NCI-H1694 treated with DMSO at 0.1 percent for 48 hours (cell line): ENCODE measurements at places on chromosomes 16 and 17.
A peak's percentile ranks its signal among the peaks of the same experiment; 100 is the strongest.

DNA sequence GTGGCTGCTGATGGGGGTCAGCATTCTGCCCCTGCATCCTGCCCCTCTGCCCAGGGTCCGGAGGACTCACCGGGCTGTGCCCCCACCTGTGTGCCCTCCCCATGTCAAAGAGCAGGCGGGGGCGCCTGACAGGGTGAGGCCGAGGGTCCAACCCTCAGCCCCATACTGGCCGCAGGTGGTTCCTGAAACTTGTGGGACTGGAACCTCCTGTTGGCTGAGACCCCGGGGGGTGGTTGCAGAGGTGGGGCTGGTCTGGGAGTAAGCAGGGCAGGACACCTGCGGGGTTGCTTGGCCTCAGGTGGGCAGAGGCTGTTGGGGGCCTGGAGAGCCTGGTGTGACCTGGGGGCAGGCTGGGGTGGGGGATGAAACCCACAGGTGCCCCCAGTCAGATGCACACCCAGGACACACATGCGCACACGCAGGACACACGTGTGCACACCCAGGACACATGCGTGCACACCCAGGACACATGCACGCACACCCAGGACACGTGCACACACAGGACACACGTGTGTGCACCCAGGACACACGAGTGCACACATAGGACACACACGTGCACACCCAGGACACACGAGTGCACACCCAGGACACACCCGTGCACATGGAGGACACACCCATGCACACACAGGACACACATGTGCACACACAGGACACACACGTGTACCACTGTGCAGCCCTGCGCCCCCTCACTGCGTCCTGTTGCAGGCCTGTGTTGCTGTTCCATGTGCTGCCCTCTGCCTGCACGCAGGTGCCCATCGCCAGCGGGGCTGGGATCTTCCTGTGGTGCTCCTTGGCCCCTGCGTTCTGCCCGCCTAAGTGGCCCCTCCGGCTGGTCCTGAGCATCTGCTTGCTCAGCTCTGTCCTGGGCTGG lies 31.4 kb downstream of the SOX8 start:
- DNase-seq: no peak

DNA sequence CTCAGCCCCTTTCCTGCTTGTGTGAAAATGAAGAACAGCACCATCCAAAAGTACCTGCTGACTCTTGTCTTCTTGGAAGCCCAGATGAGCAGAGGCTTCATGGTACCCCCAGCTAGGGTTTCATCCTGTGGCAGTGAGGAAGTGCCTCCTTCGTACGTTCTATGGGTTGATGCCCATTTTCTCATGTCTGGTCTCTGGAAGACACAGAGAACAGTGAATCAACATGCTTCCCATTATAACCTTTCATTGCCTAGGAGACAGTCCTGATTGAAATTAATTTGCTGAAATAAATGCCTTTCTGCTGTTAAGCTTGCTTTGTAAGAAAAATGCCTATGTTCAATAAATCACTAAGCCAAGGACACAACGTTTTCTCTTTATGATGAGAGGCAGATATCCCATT lies 36.5 kb downstream of the RCVRN start:
- no peak for DNase-seq

GRCh38 chr16:86573215-86573614 lies 5.1 kb upstream of the FOXL1 start:
- no peak for DNase-seq

GRCh38 chr17:4199818-4200402 lies 56.9 kb downstream of the CYB5D2 start:
- peak; percentile 52 for DNase-seq

DNA sequence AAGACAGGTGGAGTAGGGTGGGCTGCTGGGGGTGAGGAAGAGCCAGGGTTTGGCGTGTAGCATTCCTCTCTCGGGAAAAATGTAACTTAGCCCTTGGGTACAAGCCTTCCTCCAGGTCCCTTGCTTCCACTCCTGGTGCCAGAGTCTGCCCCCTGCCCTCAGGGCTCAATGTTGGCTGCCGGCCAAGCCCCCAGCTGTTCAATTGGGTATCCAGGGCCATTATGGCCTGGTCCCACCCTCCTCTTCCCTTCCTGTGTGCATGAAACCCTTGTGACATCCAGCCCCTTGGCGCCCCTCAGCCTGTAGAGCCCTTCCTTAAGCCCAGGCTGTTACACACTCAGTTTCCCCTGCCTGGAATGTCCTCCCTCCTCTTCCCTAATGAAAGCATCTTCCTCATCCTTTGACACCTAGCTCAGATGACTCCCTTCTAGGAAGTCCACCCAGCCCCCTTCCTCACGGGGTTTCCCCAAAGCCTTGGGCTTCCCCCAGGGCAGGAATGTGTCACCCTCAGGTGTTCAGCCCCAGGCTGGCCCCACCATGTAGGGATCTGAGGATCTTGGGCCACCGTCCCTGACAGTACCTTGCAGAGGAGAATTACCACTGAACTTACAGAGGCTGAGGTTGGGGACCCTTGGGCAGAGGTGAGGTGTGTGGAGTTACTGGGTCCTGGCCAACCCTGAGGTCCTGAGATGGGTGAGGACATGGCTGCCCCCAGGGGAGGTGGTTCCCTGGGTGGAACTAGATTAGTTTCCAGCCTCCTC lies 30.0 kb downstream of the B9D1 start:
- DNase-seq: no peak
